ENCODE measurements at places on chromosomes 1 and 21.

DNA sequence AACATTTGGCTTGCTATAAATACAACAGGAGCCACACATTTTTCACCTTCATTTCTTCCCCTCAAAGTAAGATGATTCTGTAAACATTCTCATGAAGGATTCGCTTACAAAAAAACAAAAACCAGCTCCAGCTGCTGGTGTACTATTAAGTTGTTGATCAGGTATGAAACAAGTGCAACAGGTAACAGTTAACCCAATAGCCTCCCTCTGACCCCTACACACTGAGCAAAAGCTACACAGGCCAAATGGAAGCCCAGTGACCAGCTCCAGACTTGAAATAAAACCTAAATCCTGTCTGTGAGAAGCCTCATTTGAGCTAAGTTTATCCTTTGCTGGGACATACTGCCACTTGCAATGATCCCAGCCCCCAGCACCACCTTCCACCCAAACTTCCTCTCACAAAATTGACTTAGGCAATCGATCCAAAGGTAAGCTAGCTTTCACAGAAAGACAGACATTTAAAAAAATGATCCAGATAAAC, 991 bp downstream of the TIAM1 start:
- DNase-seq: no peak

DNA sequence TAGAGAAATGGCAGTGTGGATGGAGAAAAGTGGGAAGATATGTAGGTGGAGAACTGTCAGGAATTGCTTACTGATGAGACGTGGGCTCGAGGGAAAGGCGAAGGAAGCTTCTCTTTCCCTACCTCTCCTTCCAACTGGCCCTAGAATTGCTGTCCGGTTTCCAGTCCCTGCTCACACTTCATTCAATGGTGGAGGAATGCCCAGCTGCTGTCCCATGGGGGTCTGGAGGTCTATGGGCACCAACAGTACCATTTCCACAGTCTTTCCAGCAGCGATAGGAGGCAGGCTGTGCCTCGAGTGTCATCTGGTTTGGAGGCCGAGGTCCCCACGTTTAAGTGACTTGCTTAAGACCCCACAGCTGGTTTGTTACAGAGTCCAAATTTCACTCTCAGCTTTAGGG, 31.5 kb upstream of the CD1D start:
- no peak for DNase-seq

- DNase-seq: no peak
Measured at GRCh38 chr1:20349971-20350370, 59.3 kb downstream of the VWA5B1 start.

GRCh38 chr1:58699011-58699762, 675 bp downstream of the MYSM1 start:
- peak; percentile 38 for DNase-seq

- no peak for DNase-seq
Measured at GRCh38 chr1:109661391-109661790, 5.5 kb downstream of the GSTM4 start.

- no peak for DNase-seq
Measured at GRCh38 chr21:17900990-17901385, 81.8 kb upstream of the C21orf91 start.

DNA sequence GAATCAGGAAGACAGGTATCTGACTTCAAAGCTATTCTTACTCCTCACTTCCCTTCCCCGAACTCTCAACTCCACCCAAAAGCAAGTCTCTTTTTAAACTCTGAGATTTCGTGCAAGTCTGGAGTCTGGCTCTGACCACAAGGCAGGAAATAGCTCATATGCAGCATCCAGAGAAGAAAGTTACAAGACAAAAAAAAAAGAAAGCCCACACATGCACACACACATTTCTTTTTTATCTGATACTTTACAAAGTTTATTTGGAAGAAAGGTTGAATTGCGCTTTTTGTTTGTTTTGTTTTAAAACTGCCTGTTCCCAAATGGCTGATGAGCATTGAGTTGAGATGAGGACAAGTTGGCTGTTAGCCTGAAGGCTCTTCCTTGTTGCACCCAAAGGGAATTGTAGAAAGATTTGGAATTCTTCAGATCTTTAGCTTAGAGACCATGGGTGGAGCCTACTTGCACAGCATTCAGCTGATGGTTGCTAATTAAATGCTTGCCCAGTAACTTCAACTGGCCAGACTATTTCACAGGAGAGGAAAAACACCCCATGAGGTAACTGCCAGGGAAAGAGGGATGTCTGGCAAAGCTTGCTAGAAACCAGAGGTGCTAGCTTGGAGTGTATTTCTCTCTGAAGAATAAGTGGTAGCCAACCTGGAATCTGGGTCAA, 490.3 kb downstream of the TTLL7 start:
- DNase-seq: no peak

DNA sequence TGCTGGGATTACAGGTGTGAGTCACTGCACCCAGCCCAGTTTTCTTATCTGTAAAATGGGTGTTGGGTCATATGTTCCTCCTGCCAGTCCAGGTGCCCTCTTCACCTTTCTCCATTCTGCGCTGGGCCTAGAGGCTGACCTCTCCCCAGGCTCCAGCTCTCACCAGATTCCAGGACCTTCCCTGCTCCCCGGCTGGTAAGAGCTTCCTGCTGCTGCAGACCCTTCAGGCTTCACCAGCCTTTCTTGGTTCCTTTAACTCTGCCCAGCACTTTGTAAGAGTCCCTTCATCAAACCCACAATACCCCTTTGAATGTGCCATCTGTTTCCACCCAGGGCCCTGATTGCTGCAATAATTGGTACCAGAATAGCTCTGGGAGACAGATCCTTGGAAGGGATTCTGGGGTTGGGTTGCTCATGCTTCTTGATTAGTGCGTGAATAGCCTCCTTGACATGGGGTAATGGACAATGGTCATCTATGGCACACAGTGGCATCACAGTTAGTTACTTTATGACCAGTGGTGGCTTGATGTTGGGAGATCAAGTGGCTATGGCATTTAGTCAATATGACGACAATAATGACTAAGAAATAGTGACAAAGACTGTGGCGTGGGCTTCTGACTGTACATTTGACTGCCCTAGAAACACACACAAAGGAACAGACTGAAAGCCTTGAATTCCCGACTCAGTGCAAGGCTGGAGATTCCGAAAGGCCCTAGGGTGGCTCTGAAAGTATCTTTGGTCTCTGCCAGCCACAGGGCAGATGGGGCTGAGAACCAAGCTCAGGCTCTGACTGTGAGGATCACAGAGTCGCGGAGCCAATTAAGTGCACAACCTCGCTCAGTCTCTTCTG, 67.3 kb downstream of the SLC9A1 start:
- DNase-seq: no peak

DNA sequence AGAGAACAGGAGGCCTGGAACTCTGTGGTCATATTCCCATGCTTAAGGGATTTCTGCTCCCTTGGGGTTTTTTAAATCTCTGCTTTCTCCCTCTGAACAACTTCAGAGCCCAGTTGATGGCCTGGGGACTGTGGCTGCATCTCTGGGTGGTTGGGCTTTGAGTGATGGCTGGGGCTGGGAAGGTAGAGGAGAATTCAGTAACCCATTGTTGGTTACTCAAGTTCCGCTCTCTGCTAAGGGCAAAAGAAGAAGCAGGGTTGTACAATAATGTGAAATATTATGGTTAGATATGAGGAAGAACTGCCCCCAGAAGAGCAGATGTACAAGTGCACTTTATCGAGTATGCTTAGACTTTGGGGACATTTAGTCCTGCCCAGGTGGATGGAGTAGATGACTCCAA, 72.1 kb upstream of the CNTN2 start:
- DNase-seq: no peak

GRCh38 chr1:22936681-22937080, 36.0 kb downstream of the LACTBL1 start:
- no peak for DNase-seq

GRCh38 chr1:178500091-178500770, 3.5 kb upstream of the CLEC20A start:
- DNase-seq: no peak

DNA sequence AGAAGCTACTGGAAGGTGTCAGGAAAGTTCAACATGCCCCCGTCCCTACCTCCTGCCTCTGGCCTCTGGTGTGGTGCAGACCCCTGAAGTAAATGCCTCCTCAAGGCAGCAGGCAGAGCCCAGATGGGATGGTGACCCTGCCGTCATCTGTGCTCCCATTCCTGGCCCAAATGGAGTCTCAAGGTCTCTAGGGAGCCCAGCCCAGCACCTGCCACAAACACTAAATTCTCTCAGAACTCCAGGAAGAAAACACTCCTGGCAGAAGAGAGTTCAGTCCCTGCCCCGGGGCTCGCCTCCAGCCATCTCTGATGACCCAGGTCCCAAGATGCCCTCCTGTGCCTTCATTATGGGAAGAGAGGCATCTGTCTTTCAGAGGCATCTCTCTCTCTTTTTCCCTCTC, 261.6 kb upstream of the TMEM51 start:
- DNase-seq: no peak

- no peak for DNase-seq
Measured at GRCh38 chr1:44281962-44282703, 68.9 kb downstream of the DMAP1 start.

DNA sequence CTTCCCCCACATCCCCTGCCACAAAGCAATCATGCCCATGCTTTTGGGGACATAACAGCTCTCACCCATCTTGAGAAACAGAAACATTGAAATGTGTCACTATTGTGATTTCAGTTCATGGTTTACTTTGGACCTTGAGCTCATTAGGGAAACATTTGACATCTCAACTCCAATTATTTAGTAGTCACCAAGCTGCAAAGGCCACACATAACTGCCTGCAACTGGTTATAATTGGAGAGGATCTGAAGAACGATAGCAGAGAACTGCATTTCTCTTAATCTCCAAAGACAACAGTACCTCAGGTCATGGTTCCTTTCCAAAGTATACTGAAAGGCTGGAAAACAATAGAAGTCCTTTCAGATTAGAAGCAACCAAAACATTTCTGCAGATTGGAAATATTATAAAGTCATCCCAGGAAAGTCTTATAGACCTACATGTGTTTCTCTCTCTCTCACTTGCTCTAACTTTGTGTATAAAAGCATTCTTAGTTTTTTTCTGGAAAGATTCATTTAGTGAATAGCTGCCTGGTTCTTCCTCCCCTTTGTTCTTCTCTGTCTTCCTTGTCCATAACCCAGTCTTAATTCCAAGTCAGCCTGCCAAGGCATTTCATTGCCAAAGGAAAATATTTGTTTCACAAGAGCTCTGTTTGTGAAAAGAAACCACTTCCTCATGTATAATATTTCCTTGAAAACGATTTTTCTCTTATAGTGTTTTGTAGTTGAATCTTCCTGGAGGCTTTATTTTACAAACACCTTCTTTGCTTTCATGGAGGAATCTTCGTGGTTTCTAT, 426.8 kb downstream of the ADGRL2 start:
- peak; percentile 11 for DNase-seq

- peak; percentile 89 for DNase-seq
Measured at GRCh38 chr21:34020005-34020847, 53.2 kb upstream of the MRPS6 start.

DNA sequence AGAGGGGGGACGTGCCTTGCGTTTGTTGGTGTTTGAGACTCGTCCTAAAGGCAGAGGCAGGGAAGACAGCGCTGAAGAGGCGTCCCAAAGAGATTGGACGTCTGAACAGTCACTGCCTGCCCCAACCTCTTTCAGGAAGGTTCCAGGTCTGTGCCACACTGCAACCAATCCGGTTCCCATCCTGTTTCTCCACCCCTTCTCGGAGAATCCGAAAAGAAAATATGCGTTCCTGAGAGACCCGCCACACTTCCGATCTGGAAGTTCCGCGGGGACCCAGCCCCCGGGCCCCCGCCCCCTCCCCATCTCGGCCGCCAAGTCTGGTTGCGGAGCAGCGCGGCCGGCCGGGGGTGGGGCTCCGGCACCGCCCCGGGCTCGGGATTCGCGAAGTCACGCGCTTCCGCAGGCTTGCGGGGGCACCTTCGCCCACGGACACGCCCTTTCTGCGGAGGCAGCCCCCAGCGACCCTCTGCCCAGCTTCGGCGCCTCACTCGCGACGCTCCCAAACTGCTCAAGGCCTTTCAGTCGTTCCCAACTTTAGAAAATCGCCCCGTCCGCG, 124.5 kb upstream of the DPYD start:
- DNase-seq: no peak

DNA sequence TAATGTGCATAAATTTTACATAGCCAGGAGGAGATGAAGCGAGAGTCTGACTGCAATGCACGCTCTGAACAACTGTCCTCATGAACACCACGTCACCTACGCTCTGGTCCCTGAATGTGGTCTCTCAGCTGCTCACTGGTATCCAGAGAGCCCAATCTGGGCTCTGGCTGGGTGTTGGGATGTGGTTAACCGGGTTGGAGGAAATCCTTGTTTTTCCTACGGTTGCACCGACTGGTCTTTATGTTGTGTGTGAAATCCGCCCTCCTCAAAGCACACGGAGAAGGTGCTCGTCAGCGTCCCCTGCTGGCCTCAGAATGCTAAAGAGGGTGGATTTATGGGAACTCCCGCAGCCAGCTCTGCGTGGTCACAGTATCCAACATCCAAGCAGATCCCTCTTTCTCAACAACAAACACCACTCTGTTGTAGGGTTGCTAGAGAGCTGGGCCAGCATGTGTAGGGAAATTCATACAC, 51.8 kb upstream of the FAM89A start:
- peak; percentile 68 for DNase-seq

DNA sequence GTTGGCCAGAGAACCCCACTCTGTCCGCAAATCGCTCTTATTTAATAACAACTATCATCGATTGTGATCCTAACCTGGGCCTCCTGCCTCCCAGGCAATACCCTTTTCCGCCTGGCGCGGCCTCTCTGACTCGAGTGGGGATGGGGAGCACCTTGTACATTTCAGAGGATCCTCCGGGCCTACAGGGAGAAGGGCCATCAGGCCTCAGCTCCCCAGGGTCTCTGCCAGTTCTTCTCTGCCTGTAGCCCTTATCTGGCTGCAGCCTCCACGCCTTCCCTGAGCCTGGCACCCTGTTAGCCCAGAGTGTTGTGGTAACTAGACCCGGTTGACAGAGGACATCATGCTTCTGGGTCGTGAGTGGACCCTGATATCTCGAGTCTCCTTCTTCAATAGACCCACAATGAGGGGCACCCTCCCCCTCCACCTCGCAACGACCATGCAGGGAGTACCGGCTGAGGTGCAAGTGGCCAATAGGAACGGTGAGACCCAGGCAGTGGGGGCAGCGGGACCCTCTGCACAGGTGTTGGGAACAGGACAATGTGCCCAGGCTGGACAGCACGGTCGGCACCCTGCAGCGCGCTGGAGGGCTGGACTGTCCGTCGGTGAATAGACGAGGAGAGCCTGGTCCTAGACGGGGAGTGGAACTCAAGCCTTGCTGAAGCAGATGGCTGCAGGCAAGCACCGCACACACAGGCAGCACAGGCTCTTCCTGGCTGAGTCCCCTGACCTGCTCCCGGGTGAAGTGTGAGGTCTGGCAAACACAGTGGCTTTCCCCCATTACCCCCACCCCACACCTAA, 7.1 kb upstream of the CRYBG2 start:
- no peak for DNase-seq

- DNase-seq: no peak
Measured at GRCh38 chr1:201072149-201072548, 40.1 kb downstream of the CACNA1S start.

DNA sequence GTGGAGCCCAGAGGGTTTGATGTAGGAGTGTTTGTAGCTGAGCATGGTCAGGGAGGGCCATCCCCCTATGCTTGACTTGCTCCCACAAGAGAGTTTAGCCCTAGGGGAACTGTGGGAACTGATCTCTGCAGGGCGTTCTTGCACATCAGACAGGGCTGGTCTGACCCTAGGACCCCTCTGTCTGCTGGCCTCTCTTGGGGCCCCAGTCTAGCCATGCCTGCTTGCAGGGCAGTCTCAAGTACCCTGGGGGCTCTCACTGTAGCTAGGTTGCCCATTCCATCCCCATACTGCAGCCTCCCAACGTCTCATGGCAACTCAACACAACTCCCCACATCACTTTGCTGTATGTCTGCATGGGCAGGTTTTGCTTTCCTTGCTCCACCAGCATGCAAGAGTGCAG, 1250.7 kb upstream of the B3GALT2 start:
- no peak for DNase-seq

GRCh38 chr1:9624081-9624480, 27.4 kb upstream of the PIK3CD start:
- no peak for DNase-seq
